ENCODE measurements at places on chromosomes 12 and 14.

DNA sequence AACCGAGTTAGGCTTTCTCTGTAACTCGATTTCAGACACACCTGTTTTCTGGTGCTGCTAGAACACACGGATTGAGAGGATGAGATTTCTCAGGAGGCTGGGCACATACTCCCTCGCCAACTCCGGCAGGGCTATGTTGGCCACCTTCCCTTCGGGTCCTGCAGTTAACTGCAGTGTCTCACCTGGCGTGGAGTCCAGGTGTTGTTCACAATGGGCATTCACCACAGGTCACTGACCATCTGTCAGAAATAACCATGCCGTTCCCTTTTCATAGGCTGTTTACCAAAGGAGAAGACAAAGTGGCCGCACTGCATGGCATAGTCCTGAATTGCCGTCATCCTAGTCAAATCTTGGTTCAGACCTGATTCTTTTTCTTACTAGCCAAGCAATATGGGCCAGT is 5.5 kb upstream of the KCNH3 start:
- no peak for DNase-seq

DNA sequence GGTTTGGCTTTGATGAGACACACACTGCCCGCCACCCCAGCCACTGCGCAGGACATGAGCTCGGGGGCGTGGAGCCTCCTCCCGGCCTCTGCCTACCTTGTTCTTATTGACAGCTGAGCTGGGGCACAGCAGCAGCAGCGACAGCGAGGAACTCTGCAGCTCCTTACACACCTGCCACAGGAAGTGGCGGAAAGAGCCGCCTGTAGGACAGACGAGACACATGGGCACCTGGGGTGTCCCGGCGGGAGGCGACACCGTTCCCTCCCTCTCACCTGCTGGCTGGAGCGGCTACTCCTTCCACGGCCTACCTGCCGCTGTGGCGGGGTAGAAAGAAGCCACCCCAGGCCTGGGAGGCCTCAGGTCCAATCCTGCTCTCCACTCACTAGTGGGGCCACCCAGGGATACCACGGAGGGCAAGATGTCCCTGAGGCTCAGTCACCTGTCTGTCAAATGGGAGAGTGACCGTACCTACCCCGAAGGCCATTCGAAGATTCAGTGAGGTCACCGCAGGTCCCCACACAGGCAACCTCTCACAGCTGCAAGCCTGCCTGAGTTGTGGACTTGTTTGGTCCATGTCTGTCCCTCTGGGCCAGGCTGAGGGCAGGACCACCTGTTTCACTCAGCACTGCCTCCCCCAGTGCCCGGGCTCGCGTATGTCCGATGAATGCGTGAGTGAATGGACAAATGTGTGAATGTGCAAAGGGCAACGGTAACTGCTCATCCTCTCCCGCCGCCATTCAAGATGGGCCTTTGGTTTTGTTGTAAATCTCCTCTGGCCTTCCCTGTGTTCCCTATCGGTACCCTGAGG is 42.6 kb downstream of the TRAFD1 start:
- DNase-seq, result no peak

DNA sequence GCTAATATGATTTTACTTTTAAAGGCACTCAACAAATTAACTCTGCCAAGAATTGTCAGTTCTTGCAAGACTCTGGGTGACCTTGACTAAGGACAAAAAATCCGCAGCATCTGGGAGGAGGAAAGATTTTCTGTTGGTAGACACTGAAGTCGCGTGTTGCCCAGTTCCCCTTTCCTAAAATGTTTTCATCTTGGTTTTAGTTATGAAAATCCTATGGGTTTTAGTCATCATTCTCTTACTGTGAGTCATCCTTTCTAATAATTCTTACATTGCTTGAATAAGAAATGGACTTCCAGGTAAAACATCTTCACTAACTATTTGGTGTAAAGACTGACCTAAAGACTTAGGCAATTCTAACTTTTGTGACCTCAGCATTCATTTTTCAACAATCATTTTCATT is 9.1 kb downstream of the GSG1 start:
- DNase-seq, result no peak

DNA sequence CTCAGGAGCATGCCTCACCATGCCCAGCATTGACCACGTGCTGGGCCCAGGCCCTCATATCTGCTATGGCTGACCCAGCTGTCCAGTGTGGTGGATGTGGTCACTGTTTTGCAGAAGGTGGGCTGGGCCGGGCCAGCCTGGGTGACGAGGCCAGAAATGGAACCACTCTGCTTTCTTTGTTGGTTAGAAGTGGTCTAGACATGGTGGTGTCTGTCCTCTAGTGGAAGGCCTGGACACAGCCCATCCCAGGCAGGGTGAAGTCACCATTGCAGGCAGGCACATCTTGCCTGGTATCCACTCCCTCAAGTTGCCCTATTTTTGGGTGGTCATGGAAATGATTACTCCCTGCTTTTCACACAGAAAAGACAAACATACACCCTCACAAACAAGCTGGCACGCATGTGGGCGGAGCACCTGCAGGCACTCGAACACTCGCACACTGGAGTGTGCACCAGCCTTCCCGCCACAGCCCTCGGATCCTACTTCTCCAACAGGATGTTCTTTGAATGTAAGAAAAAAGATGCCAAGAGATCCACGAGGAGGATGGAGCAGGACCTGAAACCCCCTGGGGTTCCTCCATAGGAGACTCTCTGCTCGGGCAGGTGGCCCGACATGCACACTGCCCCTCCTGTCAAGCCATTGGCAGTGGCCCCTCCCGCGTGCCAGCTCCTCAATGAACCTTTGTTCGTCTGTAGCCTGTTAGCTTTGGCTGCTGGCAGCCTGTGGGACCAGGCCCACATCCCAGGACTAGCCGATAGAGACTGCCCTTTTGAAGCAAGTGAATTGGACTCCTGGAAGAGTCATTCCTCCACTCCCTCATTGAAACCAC is 38.4 kb downstream of the MLXIP start:
- DNase-seq, result no peak

DNA sequence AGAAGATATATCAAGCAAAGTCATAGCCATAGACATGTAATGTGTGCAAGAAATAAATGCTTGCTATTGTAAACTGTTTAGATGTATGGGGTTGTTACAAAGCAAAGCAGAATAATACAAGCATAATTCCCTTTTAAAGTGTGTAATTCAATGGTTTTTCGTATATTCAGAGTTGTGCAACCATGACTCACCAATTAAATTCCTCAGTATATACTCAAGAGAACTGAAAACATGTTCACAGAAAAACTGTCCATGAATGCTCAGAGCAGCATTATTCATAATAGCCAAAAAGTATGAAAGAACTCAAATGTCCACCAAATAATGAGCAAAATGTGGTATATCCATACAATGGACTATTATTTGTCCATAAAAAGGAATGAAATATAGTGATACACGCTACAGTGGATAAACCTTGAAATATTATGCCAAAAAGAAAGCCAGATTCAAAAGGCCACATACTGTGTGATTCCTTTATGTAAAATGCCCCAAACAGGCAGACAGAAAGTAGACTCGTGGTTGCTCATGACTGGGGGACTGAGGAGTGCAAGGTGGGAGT is 9.3 kb downstream of the GXYLT1 start:
- no peak for DNase-seq

DNA sequence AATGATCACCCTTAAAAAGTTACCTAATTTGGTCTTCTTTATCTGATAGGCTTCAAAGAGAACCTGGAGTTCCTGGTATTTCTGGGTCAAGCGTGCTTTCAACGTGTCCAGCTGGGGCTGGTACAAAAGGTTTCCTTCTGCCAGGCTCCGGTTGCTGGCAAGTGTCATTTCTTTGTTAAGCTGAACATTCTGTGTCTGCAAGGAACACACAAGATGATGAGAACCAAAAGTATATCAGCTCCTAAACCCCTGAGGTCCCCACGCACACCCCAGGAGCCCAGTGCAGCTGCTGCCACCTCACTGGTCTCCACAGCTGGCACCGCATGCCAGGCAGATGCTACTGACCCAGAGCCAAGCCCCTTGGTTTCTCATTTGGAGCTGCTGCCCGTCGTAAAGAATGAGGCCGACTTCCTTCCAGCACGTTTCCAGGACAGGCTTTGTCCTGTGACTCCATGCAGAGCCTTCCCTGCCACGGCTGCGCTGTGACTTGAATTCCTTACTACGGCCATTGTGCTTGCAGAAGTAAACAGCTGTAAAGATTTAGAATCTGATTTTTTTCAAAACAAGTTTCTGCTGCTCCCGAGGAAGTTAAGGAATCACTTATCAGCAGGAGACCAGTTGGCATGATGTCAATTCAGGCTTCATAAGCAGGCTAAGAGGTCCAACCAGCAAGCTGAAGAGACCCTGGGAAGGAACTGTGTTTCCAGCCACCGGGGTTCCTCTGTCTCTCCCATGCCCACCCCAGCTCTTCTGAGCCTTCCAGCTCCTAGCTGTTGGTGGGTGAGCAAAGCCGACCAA is 24.9 kb downstream of the VPS37B start:
- no peak for DNase-seq

DNA sequence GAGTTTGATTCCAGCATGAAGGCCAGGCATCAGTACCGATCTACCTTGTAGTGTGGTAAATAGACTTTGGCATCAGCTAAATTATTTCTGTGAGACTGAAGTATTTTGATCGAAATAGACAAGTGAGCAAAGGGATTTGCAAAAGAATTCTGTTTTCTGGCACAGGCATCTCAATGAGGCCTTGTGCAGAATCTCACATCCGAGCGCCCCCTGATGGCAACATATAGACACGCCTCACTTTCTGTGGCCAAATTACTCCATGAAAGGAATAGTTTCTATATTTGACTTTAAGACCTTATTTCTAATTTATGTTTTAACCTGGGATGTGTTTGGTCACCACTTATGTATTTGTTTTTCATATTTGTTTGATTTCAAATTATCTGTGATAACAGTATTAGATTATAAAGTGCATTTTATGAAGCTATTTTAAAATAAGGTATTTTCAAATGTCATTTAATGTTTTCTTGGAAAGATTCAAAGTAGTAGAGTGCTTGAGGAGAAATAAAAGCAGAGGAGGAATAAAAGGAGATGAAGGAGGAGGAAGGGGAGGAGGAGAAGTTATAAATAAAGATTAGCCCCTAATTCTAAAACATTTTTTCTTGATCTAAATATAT is 731.9 kb downstream of the NRXN3 start:
- no peak for DNase-seq

DNA sequence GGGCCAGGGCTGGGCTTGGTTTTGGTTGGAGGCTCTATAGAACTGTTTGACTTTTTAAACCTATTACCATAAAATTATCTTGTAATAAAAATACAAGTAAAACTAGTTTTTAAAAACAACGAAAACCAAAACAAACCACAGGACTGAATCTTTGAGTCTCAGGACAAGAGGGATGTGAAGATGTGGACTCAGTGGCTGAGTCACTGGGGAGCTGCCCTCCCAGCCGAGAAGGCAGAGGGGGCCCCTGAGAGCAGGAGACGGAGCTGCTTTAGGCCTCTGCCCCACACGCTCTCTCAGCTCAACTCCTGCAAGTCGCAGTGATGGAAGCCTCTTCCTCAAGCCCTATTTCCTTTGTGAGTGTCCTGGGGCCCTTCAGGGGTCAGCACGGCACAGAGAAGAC is 59.0 kb downstream of the CDC42BPB start:
- DNase-seq, result no peak

- DNase-seq, result no peak
Measured at GRCh38 chr12:59196989-59197388, 276.7 kb upstream of the LRIG3 start.

DNA sequence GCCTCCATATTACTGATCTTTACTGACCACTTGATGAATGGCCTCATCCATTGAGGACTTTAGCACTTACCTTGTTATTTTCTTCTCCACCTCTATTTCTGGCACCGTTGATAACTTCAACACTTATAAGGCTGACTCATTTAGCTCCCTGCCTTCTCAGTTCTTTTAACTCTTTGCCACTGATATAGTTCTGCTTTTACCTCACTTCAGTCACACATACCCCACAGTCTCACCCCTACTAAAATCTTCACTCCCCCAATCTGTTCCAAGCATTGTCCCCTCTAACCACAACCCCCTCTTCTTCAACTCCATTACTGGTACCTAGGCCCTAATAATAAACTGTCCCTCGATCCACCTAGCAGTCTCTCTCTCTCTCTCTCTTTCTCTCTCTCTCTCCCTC is 141.0 kb downstream of the PAH start:
- DNase-seq, result no peak

GRCh38 chr12:51801027-51801426 is 47.5 kb downstream of the FIGNL2 start:
- no peak for DNase-seq

GRCh38 chr14:104858811-104859426 is 6.1 kb upstream of the CEP170B start:
- no peak for DNase-seq

- DNase-seq, result no peak
Measured at GRCh38 chr12:107459641-107460040, 226.0 kb upstream of the PWP1 start.

DNA sequence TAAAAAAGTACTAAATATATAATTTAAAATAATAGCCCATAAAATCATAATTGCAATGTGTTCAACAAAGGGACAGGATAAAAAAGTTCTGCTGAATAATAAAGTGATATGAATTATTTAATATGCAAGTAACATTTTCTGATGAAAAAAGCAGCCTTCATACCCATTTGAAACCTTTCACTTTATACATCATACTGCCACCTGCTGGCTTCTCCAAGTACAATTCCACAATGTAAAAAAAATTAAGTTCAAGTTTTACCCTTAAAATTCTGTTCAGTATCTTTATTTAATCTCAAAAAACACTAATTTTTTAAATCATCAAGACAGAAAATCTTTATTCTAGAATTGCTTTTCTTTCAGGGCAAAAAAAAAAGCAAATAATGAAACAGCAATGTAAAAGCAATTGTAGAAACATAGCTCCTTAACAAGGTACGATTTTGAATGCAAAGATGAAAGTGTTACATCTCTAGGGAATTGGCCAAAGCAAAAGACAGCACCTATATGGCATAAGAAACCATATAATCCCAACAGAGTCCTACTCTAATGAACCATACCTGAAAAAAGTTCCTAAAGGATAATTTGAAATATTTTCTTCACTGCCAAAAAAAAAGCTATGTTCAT is 15.0 kb downstream of the MDM1 start:
- DNase-seq, result peak; percentile 36

DNA sequence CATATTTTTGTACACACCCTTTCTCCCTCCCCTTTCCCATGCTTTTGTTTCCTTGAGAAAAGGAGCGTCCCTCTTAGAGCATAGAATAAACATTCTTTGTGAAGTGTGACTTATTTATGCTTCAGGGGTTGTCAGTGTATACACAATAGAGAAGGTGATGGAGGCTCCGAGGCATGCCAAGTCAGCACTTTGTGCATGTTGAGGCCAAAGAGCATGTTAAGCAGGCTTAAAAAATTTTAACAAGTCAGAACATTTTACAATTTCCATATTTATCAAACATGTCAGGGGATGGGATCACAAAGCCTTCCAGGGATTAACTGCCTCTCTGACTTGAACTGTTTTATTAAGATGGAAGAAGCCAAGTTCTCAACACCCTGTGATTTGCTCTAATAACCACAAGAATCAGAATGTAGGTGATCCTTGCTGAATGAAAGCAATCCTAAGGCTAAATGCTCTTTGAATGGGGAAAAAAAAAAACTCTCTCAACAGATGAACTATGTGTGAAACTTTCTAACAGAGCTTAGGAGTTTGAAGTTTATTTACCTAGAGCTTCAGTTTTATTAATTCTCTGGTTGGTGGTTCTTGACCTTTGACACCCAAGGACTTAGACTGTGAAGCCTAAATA is 223.1 kb downstream of the RAD51B start:
- DNase-seq, result no peak
